ENCODE measurements at places on chromosomes 5 and 9. TPM values are rescaled to one million over a fixed set of nuclear protein-coding genes. Genes with fewer than 3 reads are reported as not detected.

Gene PTGES
- 7.5 TPM for total RNA-seq

Gene FRRS1L
- total RNA-seq, result 10.9 TPM

Gene CCDC112
- total RNA-seq, result 28.5 TPM

Gene PCDHGA7
- total RNA-seq, result 13.0 TPM

Gene BARHL1
- total RNA-seq, result not detected

Gene ARID3C
- total RNA-seq, result 0.35 TPM

GRCh38 chr5:17378346-17378997 lies 119.6 kb upstream of the TAF11L2 start:
- no peak for DNase-seq

DNA sequence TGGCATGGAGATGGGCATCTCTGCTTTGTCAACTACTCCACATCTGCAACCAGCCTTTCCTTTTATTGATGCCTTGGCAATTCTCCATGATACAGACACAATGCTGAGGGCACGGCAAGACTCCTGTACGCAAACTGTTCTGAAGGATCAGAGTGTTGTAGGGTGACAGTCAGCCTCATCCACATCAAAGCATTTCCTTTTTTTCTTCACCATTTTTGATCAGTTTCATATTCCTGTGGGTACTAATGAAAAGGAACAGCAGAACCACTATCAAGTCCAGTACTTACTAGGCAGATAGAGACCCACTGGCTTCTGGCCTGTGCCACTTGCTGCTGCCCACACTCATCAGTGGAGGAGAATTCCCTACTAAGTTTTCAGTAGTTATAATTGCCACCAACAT lies 181.6 kb downstream of the PALM2AKAP2 start:
- DNase-seq, result no peak

GRCh38 chr5:87770601-87771121 lies 357.9 kb upstream of the CCNH start:
- DNase-seq, result no peak

DNA sequence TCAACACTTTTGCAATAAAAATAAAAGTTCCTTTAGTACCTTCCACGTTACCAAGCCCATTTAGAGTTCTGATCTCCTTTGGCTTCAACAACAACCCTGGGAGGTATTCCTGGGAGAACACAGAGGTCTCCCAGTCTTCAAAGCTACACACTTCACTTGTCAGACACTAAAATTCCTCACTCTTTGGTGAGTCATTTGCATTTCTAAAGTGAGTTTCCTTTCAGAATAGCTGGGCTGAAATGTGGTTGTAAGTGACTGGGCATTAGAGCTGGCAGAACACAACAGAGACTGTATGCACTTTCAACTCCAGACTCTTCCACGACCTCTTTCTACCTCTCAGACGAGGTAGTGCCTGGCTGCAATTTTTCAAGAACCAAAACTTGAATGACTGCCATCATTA lies 11.5 kb upstream of the F2RL1 start:
- DNase-seq, result no peak

GRCh38 chr5:11468334-11469039 lies 435.8 kb downstream of the CTNND2 start:
- no peak for DNase-seq

- no peak for DNase-seq
These were observed 334.5 kb downstream of the TENT4A start for GRCh38 chr5:7047511-7048261.

- DNase-seq, result no peak
These were observed 148.9 kb downstream of the GCNT1 start for GRCh38 chr9:76607730-76608436.

DNA sequence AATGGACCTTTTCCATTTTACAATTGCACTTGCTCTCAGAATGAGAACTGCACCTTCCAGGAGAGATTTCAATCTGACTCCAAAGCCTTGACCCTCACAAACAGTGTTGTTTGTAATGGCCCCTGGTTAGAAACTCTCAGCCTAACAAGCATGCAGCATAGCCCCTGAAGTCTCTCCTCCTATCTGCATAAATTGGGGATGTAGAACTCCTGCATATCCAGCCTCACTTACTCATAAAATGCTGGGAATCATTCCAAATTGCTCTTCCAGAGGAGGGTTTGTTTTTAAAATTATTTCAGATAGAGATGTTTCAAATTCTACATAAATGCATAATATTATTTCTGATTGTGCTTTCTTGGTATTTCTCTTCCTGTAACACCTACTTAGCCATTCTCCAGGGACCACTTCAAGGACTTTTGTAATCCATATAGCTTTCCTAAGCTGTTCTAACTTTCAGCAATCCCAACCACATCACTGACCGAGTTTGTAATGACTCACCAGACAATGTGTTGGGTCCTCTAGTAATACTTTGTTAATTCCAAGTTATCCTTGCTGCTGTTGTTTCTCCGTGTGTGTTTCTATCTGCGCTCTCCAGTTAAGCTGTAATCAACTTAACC lies 143.8 kb upstream of the CCDC152 start:
- no peak for DNase-seq

DNA sequence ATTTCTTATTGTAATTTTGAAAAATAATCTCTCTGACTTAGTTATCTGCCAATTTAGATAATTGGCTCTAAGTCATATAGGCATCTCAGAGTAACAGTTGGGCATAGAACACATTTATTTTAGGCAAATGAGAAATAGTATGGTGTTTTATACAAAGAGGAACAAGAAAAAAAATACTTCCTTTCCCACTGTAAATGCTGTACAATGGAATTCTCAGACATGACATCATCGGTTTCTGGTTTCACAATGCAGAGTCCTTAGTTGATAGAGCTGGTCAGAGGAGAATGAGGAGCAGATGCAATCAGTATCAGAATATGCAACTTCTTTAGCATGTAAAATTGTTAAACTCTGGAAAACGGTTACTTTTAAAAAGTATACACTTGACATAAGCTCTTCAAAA lies 49.4 kb downstream of the PLK2 start:
- DNase-seq, result no peak

DNA sequence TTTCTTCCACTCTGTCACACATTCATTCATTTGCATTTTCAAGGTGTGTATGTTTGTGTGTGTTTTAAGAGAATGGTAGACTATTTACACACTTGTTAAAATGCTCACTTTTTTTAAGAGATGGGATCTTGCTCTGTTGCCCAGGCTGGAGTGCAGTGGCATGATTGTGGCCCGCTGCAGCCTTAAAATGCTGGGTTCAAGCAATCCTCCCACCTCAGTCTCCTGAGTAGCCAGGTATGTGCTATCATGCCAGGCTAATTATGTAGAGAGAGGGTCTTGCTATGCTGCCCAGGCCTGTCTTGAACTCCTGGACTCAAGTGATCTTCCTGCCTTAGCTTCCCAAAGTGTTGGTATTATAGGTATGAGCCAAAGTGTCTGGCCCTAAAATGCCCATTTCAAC lies 173.5 kb downstream of the PDE4D start:
- DNase-seq, result no peak

DNA sequence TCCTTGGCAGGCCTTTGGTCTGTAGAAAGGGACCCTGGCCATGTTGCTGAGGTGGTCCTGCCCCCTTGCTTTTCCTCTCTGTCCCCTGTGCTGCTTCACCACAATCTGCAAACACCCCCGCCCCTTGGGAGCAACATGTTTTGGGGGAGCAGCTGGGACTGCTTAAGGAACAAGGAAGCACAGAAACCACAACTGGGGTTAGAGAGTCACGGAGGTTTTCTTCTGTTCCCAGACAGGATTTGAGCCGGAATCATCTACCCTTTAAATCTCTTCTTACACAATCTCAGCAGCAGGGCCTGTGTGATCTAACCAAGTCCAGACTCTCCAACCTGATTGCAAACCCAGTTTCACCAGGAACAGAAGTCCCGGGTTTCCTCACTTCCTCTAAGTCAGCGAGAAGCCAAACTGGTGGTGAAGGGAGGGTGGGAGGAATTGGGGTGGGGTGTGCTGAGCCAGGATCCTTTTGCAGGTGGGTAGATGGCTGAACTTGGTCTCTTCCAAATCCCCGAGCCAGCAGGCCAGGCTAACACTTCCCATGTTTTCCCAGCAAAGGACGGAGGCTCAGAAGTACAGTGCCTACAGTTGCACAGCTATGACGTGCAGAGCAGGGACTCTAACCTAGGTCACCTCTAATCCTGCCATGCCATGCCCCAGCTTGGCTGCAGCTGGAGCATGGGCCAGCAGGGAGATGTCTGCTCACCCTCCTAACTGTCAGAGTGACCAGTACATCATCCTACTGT lies 25.0 kb downstream of the SH3PXD2B start:
- peak; percentile 78 for DNase-seq

GRCh38 chr5:80755626-80756025 lies 100.8 kb upstream of the DHFR start:
- DNase-seq, result no peak

GRCh38 chr9:86347991-86348390 lies 6.2 kb downstream of the TUT7 start:
- no peak for DNase-seq

- DNase-seq, result no peak
These were observed 64.9 kb downstream of the SUSD1 start for GRCh38 chr9:112110094-112110776.

- DNase-seq, result no peak
These were observed 431.5 kb upstream of the SGCD start for GRCh38 chr5:155895484-155895883.

GRCh38 chr9:13524245-13524644 lies 244.8 kb upstream of the MPDZ start:
- no peak for DNase-seq

DNA sequence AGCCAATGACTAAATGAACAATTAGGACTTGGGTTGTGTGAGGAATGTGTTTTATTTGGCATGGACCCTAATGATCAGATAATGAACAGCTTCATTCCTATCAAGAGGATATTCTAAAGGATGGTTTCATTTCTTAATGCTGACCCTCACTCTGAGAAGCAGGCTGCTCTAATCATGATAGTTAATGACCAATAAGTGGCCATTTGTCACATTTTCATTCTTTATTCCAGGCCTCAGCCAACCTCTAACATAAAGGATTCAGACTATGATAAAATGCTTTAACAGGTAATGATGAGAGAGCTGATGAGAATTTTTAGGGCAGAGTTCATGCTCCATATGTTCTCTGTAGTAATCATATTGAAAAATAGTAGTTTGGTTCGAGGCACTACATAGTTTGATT lies 301.5 kb upstream of the ARRDC3 start:
- no peak for DNase-seq

GRCh38 chr5:65895891-65896290 lies 30.5 kb upstream of the ERBIN start:
- no peak for DNase-seq

- no peak for DNase-seq
These were observed 31.2 kb upstream of the OTP start for GRCh38 chr5:77669677-77670076.

DNA sequence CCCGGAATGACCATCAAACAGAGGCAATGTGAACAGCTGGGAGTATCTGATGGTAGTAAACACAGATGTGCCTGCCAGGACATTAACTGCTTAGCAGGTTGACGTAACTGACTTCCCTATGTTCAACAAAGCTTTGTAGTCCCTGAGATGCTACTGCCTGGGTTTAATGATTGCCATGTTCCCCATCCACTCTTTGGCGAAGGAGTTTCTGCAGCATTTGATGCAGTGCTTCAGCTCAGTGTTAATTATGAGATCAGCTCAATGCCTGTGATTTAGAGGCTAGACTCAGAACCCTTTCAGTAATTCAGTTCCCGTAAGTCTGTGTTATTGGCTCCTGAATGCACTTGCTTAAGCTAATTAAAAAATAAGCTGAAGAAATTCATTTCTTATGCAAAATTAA lies 547.3 kb upstream of the ZNF608 start:
- DNase-seq, result no peak

DNA sequence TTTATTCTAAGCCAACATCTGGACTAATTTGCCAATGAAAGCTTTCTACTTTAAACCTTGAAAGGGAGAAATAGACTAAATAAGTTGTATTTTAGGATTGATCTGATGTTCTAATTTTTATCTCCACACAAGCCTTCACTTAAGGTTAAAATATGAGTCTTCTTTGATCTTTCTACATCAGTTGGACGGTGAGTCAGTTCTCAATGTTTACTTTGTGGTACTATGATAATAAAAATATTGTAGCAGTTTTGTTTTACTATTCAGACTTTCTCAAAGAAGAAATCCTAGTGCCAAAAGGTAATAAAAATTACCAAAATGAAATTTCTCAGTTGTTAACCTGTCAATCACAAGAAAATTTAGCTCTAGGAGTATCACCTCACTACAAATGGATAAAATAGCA lies 203.5 kb upstream of the RGMB start:
- no peak for DNase-seq

- DNase-seq, result no peak
These were observed 47.7 kb upstream of the GLRX start for GRCh38 chr5:95870105-95870672.

GRCh38 chr9:71630377-71630995 lies 137.8 kb downstream of the CEMIP2 start:
- no peak for DNase-seq
